ENCODE measurements at places on chromosomes 16 and 17.

DNA sequence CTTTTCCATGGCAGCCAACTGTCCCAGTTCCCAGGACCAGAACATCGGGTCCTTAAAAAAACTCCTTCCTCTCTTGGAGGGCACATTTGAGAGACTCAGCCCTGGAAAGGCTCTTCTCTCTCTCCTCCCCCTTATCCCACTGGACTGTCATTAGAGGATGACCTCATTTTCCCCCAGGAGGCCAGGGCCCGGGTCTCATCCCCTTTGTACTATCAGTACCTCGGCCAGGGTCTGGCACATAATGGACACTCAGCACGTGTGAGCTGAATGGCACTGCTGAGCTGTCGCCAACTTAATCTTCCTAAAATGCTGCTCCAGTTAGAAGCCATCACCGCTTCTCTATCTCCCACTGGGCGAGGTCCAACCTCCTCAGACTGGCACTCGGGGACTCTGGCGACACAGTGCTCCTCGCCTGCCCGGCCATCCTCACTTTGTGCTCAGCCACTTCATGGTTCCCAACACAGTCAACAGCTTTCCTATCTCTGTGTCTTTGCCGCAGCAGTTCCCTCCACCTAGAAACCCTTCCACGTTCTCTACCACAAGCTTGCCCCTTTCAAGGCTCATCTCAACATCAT, 3.6 kb upstream of the RHBDL3 start:
- no peak for DNase-seq

DNA sequence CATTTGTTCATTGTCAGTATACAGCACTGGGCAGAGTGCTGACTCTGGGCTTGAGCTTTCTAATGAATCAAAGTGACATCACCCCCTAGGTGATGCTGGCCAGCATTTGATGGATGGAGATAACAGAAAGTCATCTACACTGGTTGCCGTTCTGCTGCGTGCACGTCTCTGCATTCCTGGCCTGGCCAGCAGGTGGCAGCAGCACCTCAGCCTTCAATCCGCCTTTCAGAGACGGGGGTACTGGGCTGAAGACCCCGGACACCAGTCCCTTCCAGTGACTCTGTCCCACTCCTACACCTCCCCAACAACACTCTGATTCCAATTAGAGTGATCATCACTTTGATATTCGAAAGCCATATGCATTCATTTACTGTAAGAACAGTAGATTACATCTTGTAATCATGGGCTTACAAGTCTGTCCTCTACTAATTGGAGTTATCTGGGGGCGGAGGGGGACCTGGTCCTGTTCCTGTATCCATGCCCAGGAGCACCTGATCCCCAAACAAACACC, 6.0 kb downstream of the CPSF4L start:
- DNase-seq, result peak; percentile 23

DNA sequence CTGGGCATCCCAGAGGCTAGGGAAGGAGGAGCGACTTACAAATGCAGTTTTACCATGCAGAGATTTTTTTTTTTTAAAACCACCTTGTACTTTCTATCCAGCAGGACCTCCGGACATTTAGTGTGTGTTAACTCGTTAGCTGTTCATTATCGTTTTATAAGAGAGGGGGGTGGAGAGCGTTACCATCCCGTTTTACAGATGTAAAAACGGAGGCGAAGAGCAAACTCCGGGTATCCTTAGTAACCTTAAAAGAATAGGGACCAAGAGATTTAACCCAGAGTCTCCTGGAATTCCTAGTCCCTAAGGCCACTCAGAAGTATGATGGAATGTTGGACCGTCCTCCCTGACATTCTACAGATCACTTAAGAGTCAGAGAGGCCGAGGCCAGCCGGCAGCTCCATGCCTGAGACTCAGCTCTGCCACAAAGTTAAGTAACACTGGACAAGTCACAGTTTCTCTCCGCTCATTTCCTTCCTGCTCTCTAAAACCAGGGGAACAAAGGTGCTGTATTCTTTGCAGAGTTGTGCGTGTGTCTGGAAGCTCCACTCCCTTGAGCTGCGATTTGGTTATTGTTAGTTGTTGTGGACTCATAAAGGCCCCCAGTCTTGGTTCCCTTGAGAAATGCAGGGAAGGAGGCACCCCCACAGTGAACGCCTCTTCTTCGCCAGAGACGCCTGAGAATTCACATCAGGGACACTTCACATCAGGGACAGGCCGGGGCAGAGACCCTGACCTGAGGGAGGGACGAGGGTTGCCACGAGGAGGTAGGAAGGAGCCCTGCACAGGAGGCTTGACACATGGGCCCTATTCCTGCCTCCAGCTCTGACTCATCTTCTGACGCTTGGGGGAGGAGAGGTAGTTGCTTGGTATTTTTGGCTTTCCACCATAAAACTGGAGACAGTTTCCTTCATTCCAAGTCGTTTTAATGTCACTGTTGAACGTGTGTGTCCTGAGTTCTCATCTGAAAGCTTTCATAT, 1.2 kb downstream of the DUSP14 start:
- no peak for DNase-seq

- DNase-seq, result no peak
Observed at GRCh38 chr17:8326511-8327302, 12.9 kb upstream of the ODF4 start.

DNA sequence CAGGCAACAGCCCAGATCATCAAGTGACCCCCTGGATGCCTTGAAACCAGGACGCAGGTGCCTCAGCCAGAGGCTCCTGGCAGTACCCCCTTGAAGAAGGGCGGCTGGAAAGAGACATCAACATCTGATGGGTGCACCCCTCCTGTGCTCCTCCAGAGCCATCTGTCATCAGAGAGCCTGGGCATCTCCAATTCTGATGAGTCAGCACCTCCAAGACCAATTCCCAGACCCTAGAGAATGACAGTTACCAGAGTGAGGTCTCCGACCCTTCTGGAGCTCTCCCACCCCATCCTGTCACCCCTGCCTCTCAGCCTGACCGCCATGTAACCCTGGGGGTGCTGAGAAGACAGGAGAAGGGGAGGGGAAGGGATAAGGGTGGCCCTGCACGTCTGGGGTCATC, 433.7 kb downstream of the SOX9 start:
- no peak for DNase-seq

- DNase-seq, result no peak
Observed at GRCh38 chr17:60305141-60305540, 86.8 kb downstream of the USP32 start.

- no peak for DNase-seq
Observed at GRCh38 chr17:76983075-76983775, 115.0 kb downstream of the MGAT5B start.

Measured in stimulated activated CD8-positive, alpha-beta memory T cell treated with anti-CD3 and anti-CD28 coated beads, Interleukin-7, amount 100 ng/mL, for 1 hour (primary cell).